Stimulated activated CD4-positive, alpha-beta T cell treated with anti-CD3 and anti-CD28 coated beads, Interleukin-2, amount 100 ng/mL, for 48 hours (primary cell): ENCODE measurements at places on chromosomes 16 and 17.

DNA sequence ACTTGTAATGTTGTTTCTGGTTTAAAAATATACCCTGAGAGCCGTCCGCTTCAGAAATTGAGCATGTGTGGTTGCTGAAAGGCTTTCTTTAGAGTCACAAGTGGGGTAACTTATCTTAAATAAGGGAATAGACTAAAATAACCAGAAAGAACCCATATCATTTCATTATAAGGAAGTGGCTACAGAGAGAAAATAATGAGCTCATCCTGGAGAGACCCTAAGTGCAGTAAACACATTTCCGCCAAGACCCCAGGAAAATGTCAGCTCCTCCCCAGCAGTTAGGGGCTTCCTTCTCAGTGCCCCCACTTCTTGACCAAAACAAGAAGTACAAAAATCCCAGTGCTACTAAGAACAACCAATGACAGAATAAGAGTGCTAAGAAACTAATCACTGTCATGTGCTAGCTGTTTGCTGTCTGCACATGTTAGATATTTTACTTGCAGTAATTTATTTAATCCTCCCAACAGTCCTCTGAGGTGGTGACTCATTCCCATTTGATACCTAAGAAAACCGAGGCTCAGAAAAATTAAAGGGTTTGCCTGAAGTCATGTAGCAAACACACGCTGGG is 83.5 kb downstream of the CDYL2 start:
- no peak for DNase-seq

DNA sequence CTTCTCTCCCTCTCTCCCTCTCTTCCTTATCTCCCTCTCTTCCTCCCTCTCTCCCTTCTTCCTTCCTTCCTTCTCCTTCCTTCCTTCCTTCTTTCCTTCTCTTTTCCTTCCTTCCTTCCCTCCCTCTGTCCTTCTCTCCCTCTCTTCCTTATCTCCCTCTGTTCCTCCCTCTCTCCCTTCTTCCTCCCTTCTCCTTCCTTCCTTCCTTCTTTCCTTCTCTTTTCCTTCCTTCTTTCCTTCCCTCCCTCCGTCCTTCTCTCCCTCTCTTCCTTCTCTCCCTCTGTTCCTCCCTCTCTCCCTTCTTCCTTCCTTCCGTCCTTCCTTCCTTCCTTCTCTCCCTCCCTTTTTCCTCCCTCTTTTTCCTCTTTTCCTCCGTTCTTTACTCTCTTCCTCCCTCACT is 38.6 kb downstream of the HS3ST4 start:
- DNase-seq = no peak

- DNase-seq = no peak
Observed at GRCh38 chr16:84823484-84823883, 3.7 kb downstream of the CRISPLD2 start.

GRCh38 chr16:83882163-83882885 is 16.6 kb upstream of the MLYCD start:
- DNase-seq = no peak

DNA sequence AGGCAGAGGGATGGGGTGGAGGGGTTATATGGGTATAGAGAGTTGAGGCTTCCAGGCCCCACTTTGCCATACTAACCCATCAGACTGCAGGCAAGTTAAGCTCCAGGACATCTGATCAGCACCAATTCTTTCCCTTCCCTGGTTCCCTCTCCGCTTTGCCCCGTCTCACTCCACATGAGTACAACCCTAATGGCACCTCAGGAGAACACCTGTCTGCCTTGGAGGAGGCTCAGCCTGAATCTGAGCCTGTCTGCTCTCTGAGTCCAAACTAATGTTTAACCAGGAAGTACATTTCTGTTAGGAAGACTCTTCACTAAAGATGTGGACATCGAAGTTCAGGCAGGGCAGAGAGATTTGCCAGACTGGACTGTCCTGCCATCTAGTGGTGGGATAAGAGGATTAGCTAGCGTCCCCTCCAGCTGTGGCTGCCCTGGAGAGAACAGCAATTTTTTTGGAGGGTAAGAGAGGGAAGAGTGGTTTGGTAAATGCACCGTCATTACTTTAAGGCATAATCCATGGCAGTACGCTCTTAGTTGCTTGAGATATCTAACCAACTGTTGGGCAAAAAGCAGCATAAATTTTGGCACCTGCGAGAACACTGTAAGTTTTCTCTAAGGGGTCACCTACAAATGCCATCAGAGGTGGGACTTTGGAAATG is 29.2 kb upstream of the LRRC75A start:
- peak; percentile 51 for DNase-seq

GRCh38 chr16:27928542-27928941 is 135.0 kb downstream of the GSG1L start:
- DNase-seq = no peak

DNA sequence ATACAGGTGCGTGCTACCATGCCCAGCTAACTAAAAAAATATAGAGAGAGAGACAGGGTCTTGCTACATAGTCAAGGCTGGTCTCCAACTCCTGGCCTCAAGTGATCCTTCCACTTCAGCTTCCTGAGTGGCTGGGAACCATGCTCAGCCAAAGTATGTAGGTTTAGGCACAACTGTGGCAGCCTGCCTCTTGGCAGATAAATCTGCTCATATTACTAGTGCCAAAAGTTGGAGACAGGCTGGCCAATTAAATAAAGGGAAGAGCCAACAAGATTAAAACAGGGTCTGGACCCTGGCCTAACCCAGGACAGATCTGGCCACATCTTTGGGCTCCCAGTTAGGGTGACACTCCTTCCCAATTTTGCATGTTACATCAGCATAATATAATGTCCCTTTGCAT is 151.7 kb downstream of the CBLN1 start:
- DNase-seq = no peak

DNA sequence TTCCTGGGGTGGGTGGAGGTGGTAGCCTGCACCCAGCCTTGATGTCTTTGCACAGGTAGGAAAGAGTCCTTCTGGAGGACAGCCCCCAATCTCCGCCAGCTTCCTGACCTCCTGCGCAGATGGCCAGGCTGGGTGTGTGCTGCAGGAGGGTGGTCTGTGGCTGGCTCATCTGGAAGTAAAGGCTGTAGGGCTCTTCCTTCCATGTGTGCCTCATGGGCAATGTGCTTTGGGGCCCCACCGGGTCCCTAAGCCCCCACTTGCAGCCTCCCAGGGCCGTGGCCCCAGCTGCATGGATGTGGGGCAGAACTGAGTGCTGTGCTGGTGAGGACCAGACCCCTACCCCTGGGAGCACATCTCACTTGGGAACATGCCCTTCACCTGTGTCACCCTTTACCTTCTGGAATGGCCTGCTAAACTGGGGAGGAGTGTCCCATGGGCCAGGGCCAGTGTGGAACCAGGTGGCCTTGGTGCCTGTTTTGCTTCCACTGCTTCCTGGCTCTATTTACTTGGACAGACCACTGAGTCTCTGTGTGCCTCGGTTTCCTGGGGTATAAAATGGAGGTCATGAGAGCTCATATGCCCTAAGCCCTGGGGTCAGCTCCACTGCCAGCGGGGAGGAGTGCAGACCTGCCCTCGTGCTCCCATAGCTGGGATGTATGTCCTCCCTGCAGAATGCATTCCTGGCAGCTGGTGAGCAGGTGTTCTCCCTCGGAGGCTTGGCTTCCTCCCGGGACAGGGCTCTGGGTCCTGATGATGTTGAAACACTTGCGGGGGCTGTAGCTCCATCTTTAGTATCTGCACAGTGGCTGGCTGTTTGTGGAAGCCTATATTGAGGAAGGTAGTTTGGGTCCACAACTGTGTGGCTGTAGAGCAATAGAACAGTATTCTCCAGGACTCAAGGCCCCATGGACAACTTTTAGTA is 18.0 kb downstream of the MPRIP start:
- no peak for DNase-seq

DNA sequence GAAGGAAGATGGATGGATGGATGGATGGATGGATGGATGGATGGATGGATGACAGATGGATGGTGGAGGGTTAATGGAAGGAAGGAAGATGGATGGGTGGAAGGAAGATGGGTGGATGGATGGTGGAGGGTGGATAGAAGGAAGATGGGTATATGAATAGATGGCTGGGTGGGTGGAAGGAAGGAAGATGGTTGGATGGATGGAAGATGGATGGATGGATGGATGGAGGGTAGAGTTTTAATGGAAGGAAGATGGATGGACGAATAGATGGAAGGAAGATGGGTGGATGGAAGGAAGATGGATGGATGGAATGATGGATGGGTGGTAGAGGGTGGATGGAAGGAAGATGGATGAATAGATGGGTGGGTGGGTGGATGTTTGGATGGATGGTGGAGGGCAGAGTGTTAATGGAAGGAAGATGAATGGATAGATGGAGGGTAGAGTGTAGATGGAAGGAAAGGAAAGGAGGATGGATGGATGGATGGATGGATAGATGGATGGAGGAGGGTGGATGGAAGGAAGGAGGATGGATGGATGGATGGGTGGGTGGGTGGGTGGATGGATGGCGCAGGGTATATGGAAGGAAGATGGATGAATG is 22.1 kb downstream of the MLYCD start:
- no peak for DNase-seq

DNA sequence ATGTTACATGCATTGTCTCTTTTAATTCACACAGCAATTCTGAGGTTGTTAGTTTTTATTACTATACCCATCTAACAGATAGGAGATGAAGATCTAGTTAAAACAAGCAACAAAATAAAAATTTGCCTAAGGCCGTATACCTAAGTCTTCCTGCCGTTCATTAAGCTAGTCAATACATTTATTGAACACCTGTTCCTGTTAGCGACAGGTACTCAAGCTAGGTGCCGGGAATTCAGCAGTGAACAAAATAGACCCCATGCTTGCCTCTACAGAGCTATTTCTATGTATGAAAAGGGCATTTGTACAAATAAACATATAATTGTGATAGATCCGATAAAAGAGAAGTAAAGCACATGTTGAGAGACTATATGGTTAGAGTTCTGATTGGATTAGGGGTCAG is 3.4 kb upstream of the VPS53 start:
- no peak for DNase-seq

GRCh38 chr17:60163108-60163784 is 13.5 kb downstream of the CA4 start:
- no peak for DNase-seq

DNA sequence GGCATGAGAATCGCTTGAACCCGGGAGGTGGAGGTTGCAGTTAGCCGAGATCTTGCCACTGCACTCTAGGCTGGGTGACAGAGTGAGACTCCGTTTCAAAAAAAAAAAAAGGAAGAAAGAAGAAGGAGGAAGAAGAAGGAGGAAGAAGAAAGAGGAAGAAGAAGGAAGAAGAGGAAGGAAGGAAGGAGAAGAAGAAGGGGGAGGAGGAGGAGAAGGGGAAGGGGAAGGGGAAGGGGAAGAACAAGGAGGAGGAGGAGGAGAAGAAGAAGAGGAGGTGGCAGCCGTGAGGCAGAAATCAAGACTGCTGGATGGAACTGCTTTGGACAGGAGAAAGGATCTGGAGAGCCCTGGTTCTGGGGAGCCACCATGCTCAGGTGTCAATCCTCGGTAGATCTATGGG is 29.7 kb upstream of the PEMT start:
- no peak for DNase-seq
